ENCODE measurements at places on chromosomes 5 and 9. TPM values are rescaled to one million over a fixed set of nuclear protein-coding genes. Genes with fewer than 3 reads are reported as not detected.

DNA sequence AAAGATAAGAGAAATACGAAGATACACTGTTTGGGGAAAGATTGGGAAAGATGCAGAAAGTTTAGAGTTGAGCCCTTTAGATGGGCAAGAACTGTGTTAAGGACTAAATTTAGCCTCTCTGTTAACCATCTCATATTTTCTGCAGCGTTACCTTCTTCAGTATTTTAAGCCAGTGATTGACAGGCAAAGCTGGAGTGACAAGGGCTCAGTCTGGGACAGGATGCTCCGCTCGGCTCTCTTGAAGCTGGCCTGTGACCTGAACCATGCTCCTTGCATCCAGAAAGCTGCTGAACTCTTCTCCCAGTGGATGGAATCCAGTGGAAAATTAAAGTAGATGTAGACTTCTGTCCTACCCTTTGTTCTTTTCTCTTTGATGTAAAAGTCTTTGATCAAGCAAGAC is 26.4 kb upstream of the LNPEP start:
- no peak for DNase-seq

GFI1B gene
- total RNA-seq = not detected

- no peak for DNase-seq
Observed at GRCh38 chr9:2107906-2108451, 92.8 kb downstream of the SMARCA2 start.

EPB41L4B gene
- 1.5 TPM for total RNA-seq

DNA sequence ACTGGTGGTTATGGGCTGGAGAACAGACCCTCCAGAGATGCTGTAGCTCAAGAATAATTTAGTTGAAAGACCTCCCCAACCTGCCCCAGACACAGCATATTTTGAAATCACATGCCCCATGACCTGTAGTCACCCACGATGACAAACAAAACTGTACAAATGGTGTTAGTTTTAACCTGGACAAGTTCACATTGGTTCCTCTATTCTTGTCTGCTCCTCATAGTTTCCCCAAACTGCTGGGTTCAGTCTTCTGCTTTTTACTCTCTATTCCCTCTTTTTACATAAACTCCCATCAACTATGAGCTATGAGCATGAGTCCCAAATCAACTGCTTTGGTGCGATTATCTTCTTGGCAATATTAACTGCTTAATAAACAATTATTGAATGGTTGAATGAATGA is 365.3 kb upstream of the CLINT1 start:
- no peak for DNase-seq

DNA sequence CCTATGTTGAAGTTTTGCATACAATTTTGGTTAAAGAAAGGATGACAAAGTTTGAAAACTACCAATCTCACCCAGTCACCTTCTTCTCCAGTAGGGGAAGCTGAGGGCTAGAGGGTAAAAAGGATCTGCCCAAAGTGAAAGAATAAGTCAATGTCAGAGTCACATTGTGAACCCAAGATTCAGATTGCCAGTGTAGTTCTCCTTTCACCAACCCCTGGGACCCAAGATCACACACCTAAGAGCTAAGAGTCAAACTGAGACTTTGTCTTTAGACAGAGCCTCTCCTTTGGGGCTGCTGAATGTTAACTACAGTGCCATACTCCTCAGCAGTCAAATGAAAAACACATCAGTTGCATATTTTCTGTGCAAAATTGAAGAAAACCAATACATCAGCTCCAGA is 210.6 kb downstream of the ATP10B start:
- DNase-seq = no peak

DNA sequence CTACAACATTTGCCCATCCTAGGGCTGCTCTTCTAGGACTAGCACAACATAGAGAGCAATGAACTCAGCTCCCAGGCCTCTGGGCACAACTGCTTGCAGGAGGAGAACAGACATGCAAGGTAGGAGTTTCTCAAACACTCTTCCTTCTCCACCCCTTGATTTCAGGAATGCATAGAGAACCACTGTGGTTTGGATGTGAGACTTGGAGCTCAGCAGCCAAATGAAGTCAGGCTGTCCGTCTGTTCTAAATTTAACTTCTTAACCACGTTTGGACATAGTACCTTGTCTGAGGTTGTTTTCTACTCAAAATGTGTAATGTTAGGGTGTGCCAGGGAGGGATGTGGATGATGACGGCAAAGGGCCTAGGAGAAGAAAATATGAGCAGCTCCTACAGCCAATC is 515.1 kb upstream of the TNC start:
- DNase-seq = no peak

RORB gene
- total RNA-seq = 2.1 TPM

WNT8A gene
- not detected for total RNA-seq

- no peak for DNase-seq
Observed at GRCh38 chr9:121551985-121552753, 52.5 kb upstream of the GGTA1 start.

DNA sequence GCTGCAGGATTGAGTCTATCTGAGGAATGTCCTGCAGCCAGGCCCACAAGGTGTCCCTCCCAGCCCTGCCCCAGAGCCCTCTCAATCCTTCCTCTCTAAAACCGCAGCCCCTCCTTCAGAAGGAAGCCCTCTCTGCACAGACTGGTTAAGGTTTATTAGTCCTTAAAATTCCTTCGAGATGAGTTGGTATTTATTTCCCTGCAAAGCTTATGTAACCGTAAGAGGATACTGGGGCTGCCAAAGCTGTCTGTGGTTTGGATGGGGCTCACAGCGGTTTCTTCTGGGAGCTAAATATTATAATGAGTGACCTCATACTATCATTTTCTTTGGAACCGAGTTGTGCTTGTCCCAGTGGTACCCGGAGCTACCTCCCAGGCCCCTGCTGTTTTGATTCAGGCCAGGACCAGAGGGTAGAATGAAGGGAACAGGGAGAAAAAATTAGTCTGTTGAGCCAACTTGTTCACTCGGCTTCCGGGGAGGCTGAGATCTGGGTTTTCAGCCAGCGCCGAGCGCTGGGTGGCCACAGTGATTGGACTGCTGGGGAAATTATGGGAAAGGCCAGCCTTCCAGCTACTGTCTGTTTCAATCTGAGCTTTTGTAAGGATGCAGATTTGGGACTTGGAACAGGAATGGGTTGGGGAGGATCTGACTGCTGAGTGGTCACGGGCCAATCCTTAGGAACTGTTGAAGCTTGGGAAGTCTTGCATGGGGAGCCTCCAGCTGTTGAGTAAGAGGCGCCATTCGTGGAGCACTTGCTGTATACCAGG is 107.5 kb downstream of the NDFIP1 start:
- DNase-seq = peak; percentile 98

GRCh38 chr5:87499478-87500410 is 87.0 kb upstream of the CCNH start:
- no peak for DNase-seq

GRCh38 chr9:132579427-132579798 is 3.0 kb upstream of the BARHL1 start:
- no peak for DNase-seq

DNA sequence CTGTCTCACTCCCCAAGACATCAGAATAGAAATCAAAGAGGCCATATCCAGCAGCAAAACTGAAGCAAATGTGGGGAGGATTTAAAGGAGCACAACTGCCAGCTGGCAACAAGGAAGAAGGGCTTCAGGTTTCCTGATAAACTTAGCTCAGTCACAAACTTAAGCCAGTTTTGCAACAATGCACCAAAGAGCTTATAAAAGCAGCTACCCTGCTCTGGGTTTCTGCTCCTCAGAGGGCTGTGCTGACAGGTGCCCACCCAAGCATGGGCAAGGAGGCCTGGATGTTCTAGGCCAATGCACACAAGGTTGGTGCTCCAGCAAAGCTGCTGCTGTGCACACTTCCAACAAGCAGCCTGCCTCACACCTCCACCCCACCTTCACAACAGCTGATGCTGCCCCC is 132.9 kb downstream of the SIL1 start:
- no peak for DNase-seq

SH3TC2 gene
- 0.26 TPM for total RNA-seq

GRCh38 chr9:114909661-114910060 is 20.7 kb downstream of the TNFSF8 start:
- DNase-seq = no peak

DNA sequence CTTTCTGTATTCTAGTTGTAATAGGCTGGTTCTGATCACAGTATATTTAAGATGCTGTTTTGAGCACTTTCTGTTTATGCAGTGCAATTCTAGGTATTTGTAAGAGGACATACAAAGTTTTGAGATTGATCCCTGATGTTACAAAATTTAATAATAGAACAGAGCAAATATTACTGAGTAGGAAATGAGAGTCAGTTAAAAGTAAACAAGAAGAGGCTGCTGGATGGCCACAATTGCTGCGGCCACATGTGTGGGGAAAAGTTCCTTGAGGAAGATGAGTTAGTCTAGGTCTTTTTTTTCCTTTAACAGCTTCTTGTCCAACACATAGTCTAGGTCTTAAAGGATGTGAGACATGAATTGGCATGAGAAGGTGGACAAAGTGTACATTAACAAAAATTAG is 11.3 kb downstream of the EHMT1 start:
- DNase-seq = no peak

DNA sequence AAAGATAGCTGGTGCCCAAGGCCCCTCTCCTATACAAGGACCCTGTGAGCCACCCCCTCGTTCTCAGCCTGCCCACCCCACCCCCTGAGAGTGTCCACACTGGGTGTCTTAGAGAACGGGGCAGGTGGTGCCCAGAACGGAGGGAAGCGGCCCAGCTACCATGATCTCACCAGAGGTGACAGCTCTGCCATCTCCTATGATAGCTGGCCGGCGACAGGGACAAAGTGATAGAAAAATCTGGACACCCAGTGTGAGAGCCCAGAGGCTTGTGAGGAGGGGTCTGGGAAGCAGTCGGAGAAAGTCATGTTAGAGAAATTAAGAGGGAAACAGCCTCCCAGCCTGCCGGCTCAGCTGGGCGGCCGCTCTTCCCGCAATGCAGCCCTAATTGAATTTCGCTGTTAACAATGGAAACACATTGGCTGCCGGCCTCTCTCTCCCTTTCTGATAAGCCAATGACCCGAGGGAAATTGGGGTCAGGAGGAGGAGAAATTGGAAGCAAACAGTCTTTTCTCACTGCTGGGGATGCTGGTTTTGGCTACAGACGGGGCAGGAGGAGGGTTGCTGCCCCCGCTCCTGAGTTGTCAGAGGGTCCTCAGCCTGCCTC is 32.3 kb downstream of the HK3 start:
- DNase-seq = no peak

DNA sequence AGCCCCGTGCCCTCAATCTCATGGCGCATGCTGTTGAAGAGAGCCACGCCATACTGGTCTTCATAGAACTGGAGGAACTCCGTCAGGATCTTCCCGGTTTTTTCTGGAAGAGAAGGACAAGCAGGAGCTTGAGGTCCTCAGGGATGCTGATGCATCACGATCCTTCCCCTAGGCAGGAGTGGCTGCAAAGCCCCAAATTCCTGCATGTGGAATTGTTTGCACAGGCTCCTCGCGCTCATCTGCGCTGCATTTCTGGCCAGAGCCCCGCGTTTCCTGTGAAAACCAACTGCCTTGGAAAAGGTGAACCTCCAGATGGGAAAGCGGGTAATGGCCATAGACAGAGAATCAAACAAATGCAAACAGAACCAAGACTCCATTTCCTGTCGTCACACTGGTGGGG is 80.4 kb downstream of the LRSAM1 start:
- DNase-seq = no peak

DNA sequence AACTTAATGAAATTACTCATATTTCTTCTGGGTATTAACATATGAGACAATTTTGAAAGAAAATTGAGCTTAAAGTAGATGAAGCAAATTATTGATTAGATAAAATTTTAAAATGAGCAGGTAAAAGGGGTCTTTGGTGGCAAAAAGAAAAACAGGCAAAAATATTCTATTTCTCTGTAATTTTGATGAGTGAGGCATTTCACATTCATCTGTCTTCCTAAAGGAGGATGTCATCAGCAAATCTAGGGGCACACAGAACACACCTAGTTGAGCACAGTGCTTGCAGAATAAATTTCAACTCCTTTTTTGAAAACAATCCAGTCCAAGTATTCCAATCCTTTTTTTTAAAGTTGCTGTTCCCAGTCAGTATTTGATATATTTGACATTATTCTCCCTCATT is 16.2 kb downstream of the ZNF189 start:
- DNase-seq = no peak

GRCh38 chr5:175823731-175824525 is 47.5 kb upstream of the CPLX2 start:
- DNase-seq = no peak

DNA sequence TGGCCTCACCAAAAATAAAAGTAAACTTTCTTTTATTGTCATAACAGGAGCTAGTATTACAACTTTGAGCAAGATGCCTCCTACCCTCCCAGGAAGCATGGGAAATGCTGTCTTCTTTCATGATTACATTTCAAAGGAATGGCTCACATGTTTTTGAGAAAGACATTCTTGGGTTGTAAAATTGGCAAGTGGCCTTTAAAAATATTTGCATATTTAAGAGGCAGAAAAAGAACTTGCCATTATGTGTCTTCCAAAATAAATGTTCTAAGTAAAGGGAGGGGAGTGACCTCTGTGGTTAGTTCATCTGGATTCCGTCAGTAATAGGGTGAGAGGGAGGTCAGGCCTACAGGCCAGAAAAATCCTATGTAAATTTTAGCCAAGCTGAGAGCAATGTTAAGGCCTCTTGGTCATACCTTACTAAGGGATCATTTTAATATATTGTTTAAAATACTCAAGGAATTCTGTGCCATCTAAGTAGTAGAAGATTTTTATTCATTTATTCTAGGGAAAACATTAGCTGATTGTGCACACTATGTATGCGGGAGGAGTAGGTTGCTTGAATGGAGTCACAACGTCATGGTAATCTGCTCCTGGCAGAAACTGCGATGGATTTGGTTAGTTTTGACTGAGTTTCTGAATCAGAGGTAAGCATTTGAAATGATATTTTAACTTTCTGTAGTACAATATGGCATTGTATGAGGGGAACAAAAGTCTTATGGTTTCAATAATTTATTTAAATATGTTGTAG is 1485.7 kb upstream of the CDH9 start:
- DNase-seq = peak; percentile 79

- DNase-seq = no peak
Observed at GRCh38 chr9:96108691-96109380, 193.1 kb downstream of the HSD17B3 start.

DNA sequence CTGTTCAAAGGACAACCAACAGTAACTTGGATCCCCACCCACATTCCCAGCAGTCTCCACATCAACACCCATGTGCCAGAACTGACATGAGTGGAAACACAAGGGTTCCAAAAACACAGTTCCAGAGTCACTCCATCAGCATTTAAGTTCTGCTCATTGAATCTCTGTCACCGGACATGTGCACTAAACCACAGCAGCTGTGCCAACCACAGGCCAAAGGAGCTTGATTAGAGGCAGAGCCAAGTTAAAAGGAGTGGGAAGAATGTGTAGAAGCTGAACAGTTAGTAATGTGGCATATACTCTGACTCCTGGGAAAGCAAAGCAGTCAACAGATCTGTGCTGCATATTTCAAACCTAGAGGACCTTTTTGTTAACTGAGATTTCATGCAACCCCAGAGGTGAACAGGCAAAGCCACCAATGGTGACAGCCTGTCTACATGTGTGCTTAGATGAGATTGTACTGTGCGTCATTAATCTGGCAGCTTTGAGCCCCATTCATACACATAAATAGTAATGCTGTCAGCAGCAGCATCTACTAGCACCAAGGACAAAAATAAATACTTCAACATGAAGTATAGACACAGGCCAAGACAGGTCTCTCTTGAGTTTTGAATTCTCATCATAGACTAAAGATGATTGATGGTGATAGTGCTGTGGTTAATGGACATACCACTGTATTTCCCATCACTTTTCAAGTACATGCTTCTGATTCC is 16.4 kb upstream of the FST start:
- DNase-seq = peak; percentile 34

- no peak for DNase-seq
Observed at GRCh38 chr5:133928587-133929393, 39.6 kb downstream of the C5orf15 start.

PRR7 gene
- total RNA-seq = 2.1 TPM

GRCh38 chr9:91603932-91604331 is 180.3 kb upstream of the NFIL3 start:
- no peak for DNase-seq

All from fibroblast of lung (primary cell).